ENCODE measurements at places on chromosomes 5 and 9. TPM values are rescaled to one million over a fixed set of nuclear protein-coding genes. Genes with fewer than 3 reads are reported as not detected.

DNA sequence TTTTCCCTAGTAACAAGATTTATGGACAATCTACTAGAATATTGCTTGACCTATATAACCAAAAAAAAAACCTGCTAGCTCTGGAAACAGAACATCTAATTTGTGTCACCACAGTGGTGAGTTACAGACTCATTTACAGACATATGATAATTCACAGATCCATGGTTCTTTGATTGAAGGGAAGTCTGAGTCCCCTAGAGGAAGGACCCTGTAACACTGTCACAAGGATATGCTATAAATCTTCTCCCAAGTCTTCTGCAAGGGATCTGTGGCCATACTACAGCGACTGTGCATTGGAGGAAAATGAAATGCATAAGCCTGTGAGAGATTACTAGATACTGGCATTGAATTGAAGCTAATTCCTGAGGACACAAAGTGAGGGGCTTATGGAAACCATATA is 630.6 kb upstream of the SGCD start:
- H3K4me3 ChIP-seq: no peak overlapping the region
- no peaks in the 10 kb centered on the region for H3K36me3 ChIP-seq
- no peak for DNase-seq
- no peaks in the 10 kb centered on the region for H3K4me1 ChIP-seq

Gene RNF183
- not detected for total RNA-seq

- H3K36me3 ChIP-seq: no peaks in the 10 kb centered on the region
- no peaks in the 10 kb centered on the region for H3K4me1 ChIP-seq
- no peaks in the 10 kb centered on the region for H3K27me3 ChIP-seq
- no peak for DNase-seq
- H3K27ac ChIP-seq: no peak overlapping the region
Measured at GRCh38 chr9:127875306-127875966, 2.0 kb downstream of the AK1 start.

DNA sequence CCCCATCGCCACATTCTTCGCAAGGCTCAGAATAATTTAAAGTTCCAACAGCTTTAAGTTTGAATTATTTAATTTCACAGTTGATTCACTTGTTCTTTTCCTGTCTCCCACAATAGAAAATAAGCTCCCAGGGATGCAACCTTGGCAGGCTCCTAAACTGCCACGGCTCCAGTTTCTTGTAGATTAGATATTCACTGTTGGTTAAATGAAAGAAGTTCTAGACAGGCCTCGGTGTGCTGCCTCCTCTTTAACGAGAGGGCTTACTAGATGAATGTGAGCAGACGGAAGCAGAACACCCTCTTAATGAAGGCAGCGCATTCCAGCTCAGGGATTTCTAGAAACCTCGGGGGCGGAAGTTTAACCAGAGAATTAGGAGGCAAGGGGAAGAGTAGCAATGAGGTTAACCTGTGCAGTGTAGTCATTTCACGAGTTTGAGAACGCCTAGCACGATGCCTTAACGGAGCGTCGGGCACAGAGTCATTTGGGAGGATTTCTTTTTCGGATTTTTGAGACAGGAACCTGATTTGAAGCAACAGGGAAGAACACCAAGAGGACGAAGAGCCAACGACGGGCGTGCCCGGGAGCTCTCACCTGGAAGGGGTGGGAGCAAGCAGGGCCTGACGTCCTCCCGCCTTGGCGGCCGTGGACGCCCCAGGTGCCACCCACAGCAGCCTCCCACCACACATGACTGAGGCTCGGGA is 637 bp upstream of the SMC5 start:
- peak overlapping the region; percentile 97 for H3K4me3 ChIP-seq
- H3K27ac ChIP-seq: no peak overlapping the region
- peak; percentile 62 for DNase-seq
- peaks cover 18% of the 10 kb centered on the region for H3K36me3 ChIP-seq

GRCh38 chr9:123049589-123050222 is 16.2 kb downstream of the GPR21 start:
- H3K4me1 ChIP-seq: no peaks in the 10 kb centered on the region
- H3K27ac ChIP-seq: no peak overlapping the region
- peaks cover 5% of the 10 kb centered on the region for H3K36me3 ChIP-seq
- DNase-seq: no peak

Gene IL3
- not detected for total RNA-seq

- no peaks in the 10 kb centered on the region for H3K27me3 ChIP-seq
- H3K36me3 ChIP-seq: peaks cover 2% of the 10 kb centered on the region
- no peak overlapping the region for H3K27ac ChIP-seq
- no peak overlapping the region for H3K4me3 ChIP-seq
Measured at GRCh38 chr9:16321461-16322119, 548.9 kb downstream of the BNC2 start.

- DNase-seq: no peak
- no peaks in the 10 kb centered on the region for H3K27me3 ChIP-seq
- no peak overlapping the region for H3K27ac ChIP-seq
- H3K36me3 ChIP-seq: peaks cover 11% of the 10 kb centered on the region
- H3K4me3 ChIP-seq: no peak overlapping the region
Measured at GRCh38 chr5:155759252-155759651, 567.7 kb upstream of the SGCD start.

GRCh38 chr9:115746496-115746895 is 407.1 kb upstream of the PAPPA start:
- no peak for DNase-seq
- H3K27ac ChIP-seq: no peak overlapping the region
- no peaks in the 10 kb centered on the region for H3K4me1 ChIP-seq
- no peak overlapping the region for H3K4me3 ChIP-seq
- H3K36me3 ChIP-seq: no peaks in the 10 kb centered on the region

Gene TEX48
- total RNA-seq: not detected

GRCh38 chr9:34179213-34180136 is 632 bp downstream of the UBAP1 start:
- H3K4me1 ChIP-seq: 0 out of 2 replicates have a peak, but pooled peaks cover 3% of the 10 kb centered on the region
- H3K27me3 ChIP-seq: no peaks in the 10 kb centered on the region
- H3K4me3 ChIP-seq: peak overlapping the region; percentile 94
- DNase-seq: peak; percentile 90

- peaks cover 20% of the 10 kb centered on the region for H3K36me3 ChIP-seq
- H3K4me3 ChIP-seq: no peak overlapping the region
- no peak overlapping the region for H3K27ac ChIP-seq
- DNase-seq: no peak
Measured at GRCh38 chr9:111925017-111925770, 28.6 kb downstream of the UGCG start.

- no peak overlapping the region for H3K4me3 ChIP-seq
- no peaks in the 10 kb centered on the region for H3K27me3 ChIP-seq
- H3K36me3 ChIP-seq: no peaks in the 10 kb centered on the region
- no peak overlapping the region for H3K27ac ChIP-seq
- peaks cover 3% of the 10 kb centered on the region for H3K4me1 ChIP-seq
- peak; percentile 27 for DNase-seq
Measured at GRCh38 chr5:56279979-56280378, 46.8 kb upstream of the ANKRD55 start.

Gene WNK2
- 69.4 TPM for total RNA-seq

Gene INSL4
- not detected for total RNA-seq

DNA sequence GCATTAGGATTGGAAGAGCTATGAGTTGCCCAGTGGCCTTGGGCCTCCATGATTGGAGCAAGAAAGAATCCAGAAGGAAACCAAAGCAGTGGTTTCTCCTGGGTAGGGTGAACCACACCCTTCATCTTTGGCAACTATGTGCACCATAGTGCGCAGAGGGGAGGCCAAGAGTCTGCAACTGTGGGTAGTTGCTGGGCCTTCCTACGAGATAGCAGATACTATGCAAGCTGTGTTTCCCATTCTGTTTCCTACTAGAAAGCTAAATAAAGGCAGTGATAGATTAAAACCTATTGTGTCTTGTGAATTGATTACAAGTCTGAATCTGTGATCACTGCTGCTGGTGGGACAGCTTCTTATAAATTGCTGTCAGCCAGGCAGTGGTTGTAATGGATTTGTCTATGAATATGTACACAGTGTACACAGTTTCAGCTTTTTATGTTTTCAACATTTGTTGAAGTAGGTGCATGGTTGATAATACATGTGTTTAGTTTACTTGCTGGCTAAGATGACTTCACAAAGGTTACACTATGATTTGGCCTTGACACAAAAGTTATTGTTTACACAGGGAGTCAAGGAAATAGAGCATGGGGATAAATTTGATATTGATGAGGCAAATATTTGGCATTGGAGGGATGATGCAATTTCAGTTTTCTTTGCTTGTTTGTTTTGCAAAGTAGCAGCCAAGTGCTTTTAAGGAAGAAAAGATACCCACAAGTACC is 23.7 kb upstream of the PDE8B start:
- H3K27ac ChIP-seq: no peak overlapping the region
- no peak for DNase-seq
- peaks cover 3% of the 10 kb centered on the region for H3K27me3 ChIP-seq

DNA sequence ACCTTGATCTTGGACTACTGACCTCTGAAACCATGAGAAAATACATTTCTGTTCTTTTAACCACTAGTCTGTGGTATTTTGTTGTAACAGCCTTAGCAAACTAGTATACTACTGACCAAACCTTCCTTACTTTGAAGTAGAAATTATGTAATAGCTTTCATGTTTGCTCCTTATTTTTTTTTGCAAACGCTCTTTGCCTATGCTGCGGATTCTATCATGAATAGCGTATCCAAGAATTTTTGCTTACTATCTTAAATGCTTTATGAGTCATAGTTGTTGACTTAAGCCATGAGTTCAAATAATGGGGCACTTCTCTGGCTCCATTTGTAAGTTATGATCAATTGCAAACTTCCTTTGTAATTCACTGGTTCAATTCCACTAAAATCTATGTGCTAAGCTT is 154.8 kb upstream of the CYLC2 start:
- DNase-seq: no peak
- H3K27me3 ChIP-seq: no peaks in the 10 kb centered on the region
- H3K36me3 ChIP-seq: no peaks in the 10 kb centered on the region
- H3K4me1 ChIP-seq: no peaks in the 10 kb centered on the region

Gene PCDHB12
- 2.3 TPM for total RNA-seq

Gene C1QTNF2
- total RNA-seq: 0.53 TPM

Gene ZFP37
- 4.8 TPM for total RNA-seq

Gene NDUFB6
- total RNA-seq: 60.2 TPM

Gene AGXT2
- total RNA-seq: not detected

DNA sequence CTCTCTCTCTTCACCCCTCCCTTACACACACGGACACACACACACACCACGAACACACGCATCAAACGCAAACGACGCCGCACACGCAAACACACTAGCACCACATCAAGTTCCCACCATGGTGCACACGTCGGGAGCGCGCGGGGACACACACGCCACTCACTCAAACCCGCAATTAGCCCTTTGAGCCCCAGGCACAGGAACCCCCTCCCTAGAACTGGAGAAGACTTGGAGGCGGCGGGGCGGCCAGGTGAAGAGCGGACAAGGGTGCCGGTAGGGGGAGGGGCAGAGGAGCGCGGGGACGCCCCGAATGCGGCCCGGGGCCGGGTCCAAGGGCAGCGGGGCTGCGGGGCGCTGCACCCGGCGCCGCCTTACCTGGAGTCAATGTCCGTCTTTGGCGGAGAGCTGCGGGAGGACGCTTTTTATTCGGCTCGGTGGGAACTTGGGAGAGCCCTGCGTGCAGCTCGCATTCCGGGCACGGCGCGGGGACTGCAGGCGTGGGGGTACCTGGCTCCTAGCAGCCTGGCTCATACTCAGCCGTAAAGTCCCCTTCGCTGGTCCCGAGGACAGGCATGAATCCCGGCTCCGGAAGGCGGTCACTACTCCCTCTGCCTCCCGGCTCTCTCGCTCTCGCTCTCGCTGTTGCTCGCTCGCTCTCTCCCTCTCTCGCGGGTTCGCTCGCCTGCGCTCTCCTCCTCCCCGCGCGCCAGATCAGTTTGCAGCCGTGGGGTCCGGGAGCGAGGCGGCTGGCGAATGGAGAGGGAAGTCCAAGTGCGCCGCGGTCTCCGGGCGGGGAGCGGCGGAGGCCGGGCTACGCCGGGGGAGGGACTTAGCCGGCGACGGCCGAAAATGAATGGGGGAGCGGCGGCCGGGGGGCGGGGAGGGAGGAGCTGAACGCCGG is at the start of gene BRINP1:
BRINP1 (minus strand) TSS at position 755 of the 901 bp plus-strand sequence. CDS start 56,080 bp downstream, outside the sequence.
- H3K27ac ChIP-seq: no peak within 1 kb of the TSS
- H3K27me3 ChIP-seq: no peaks in the 10 kb centered on the region
- H3K4me1 ChIP-seq: peaks cover 12% of the 10 kb centered on the region
- H3K4me3 ChIP-seq: peak within 1 kb of the TSS; percentile 91
- DNase-seq: peak; percentile 80

- no peaks in the 10 kb centered on the region for H3K27me3 ChIP-seq
- no peak overlapping the region for H3K27ac ChIP-seq
- no peaks in the 10 kb centered on the region for H3K36me3 ChIP-seq
- H3K4me1 ChIP-seq: 0 out of 2 replicates have a peak, but pooled peaks cover 2% of the 10 kb centered on the region
- H3K4me3 ChIP-seq: no peak overlapping the region
Measured at GRCh38 chr9:68685770-68686169, 19.3 kb upstream of the PIP5K1B start.

GRCh38 chr5:149732324-149733128 is 2.4 kb downstream of the PPARGC1B start:
- H3K4me3 ChIP-seq: peak overlapping the region; percentile 80
- H3K27me3 ChIP-seq: 0 out of 2 replicates have a peak, but pooled peaks cover 5% of the 10 kb centered on the region
- no peaks in the 10 kb centered on the region for H3K4me1 ChIP-seq
- H3K36me3 ChIP-seq: no peaks in the 10 kb centered on the region
- no peak overlapping the region for H3K27ac ChIP-seq

Gene PKN3
- 23.8 TPM for total RNA-seq

Gene BDP1
- total RNA-seq: 29.2 TPM

Gene PDE6A
- not detected for total RNA-seq

- no peak overlapping the region for H3K27ac ChIP-seq
- no peak for DNase-seq
- H3K4me3 ChIP-seq: no peak overlapping the region
- H3K4me1 ChIP-seq: no peaks in the 10 kb centered on the region
- no peaks in the 10 kb centered on the region for H3K36me3 ChIP-seq
- H3K27me3 ChIP-seq: no peaks in the 10 kb centered on the region
Measured at GRCh38 chr9:91730806-91731205, 219.2 kb downstream of the ROR2 start.

- H3K36me3 ChIP-seq: 0 out of 2 replicates have a peak, but pooled peaks cover 2% of the 10 kb centered on the region
- no peak for DNase-seq
- H3K27ac ChIP-seq: no peak overlapping the region
- peaks cover 1% of the 10 kb centered on the region for H3K4me1 ChIP-seq
- no peaks in the 10 kb centered on the region for H3K27me3 ChIP-seq
- no peak overlapping the region for H3K4me3 ChIP-seq
Measured at GRCh38 chr9:98451576-98451975, 196.1 kb upstream of the TBC1D2 start.

GRCh38 chr5:120631611-120632010 is 167.5 kb downstream of the PRR16 start:
- H3K27ac ChIP-seq: no peak overlapping the region
- H3K27me3 ChIP-seq: no peaks in the 10 kb centered on the region
- H3K4me3 ChIP-seq: no peak overlapping the region
- H3K36me3 ChIP-seq: no peaks in the 10 kb centered on the region
- DNase-seq: no peak

Gene EQTN
- total RNA-seq: not detected

Gene SAXO1
- 0.09 TPM for total RNA-seq

DNA sequence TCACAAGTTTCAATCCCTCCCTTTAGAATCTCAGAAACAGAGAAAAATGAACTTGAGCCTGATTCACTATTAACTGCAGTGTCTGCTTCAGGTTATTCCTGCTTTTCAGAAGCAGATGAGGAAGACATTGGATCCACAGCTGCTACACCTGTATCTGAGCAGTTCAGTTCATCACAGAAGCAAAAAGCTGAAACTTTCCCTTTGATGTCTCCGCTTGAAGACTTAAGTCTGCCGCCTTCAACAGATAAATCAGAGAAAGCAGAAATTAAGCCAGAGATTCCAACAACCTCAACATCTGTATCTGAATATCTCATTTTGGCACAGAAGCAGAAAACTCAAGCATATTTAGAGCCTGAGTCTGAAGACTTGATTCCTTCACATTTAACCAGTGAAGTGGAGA is 42.1 kb downstream of the CMYA5 start:
- DNase-seq: no peak
- H3K36me3 ChIP-seq: no peaks in the 10 kb centered on the region
- H3K4me1 ChIP-seq: no peaks in the 10 kb centered on the region
- H3K27me3 ChIP-seq: no peaks in the 10 kb centered on the region
- no peak overlapping the region for H3K27ac ChIP-seq
- H3K4me3 ChIP-seq: no peak overlapping the region
